ENCODE measurements at places on chromosomes 3 and 15.

- ATAC-seq: no peak
Observed at GRCh38 chr15:95043933-95044313, 812.6 kb downstream of the MCTP2 start.

- ATAC-seq: peak; percentile 53
Observed at GRCh38 chr15:70826634-70827033, 27.3 kb downstream of the LARP6 start.

DNA sequence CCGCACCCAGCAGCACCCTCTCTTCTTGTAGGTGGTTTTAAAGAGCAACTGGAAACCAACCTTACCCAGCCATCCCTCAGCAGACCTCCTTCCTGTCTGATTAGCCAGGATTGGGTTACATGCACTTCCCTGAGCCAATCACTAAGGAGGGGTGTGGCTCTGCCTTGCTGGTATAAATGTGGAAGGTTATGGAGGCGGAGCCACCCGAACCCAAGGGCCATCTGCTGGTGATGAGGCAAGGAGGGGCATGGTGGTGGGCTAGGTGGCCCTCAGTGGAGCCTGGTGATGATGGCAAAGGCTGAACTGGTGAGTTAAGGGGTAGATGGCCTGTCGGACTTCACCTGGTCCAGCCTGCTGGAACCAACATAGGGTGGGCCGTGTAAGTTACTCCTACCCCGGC is 39.8 kb downstream of the CCDC33 start:
- ATAC-seq: peak; percentile 63

- no peak for ATAC-seq
Observed at GRCh38 chr3:9404680-9405079, 7.3 kb downstream of the SETD5 start.

GRCh38 chr15:88603885-88604284 is 17.3 kb upstream of the AEN start:
- 0 out of 3 replicates have a peak, but pooled peaks have one; percentile 24 for ATAC-seq

- no peak for ATAC-seq
Observed at GRCh38 chr15:57859130-57859685, 152.7 kb downstream of the POLR2M start.

DNA sequence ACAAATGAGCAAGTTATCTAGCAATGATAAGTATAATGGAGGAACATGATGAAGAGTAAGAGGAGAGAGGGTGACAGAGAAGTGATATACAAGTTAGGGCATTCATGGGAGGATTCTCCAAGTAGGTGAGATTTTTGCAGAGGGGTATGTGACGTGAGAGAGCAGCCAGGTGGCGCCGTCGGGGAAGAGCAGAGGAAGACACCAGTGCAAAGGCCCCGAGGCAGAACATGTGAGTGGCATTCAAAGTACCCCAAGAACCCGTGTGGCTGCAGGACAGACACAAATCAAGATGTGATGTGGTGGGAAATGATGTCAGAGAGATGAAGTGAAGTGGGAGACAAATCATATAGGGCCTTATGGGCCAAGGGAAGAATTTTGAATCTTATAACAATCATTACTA is 81.8 kb upstream of the GRM7 start:
- no peak for ATAC-seq

DNA sequence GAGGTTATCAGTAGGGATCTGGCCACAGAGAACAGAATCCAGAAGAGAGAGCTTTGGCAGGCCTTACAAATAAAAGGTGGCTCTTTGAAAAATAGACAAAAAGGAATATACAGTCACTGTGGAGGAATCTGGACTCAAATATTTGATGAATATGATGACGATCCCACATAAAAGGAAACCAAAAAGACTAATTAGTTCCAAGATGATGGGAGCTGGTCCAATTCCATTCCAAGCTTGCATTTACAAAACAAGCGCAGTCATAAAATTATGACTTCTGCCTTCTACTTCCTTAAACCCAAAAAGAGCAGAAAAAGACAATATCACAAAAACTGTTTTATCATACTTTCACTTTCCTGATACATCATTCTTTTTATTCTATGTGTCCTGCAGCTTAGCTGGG is 285.8 kb downstream of the DIPK2A start:
- no peak for ATAC-seq

GRCh38 chr3:177652556-177653291 is 455.4 kb upstream of the TBL1XR1 start:
- no peak for ATAC-seq

DNA sequence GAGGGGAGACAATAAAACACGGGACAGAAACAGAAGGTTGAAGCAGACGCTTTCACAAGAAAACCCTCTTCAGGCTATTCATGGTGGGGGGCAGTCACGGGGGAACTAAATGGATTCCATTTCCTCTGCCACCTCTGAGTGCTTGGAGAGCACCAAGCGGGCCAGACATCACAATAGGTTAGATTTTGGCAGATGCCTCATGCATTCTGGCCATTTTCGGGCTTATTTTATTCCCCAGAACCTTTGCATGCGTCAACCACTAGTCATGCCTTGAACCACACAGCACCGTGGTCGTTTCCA is 82.2 kb downstream of the RORA start:
- no peak for ATAC-seq

- peak; percentile 21 for ATAC-seq
Observed at GRCh38 chr15:56817321-56818080, 84.2 kb upstream of the ZNF280D start.

DNA sequence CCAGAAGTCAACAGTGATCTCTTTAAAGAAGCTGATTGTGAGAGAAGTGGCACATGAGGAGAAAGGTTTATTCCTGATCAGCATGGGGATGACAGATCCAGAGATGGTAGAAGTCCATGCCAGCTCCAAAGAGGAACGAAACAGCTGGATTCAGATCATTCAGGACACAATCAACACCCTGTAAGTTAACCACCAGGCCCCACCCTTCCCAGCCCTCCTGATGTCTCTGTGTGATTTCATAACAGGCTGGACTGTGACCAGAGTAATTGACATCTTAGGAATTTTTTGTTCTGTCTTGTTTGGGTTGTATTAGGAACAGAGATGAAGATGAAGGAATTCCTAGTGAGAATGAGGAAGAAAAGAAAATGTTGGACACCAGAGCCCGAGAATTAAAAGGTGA is 67.7 kb downstream of the KLHL25 start:
- ATAC-seq: no peak

GRCh38 chr15:29382862-29383261 is 113.2 kb upstream of the NSMCE3 start:
- no peak for ATAC-seq

GRCh38 chr15:56732135-56732885 is 999 bp downstream of the ZNF280D start:
- peak; percentile 53 for ATAC-seq

DNA sequence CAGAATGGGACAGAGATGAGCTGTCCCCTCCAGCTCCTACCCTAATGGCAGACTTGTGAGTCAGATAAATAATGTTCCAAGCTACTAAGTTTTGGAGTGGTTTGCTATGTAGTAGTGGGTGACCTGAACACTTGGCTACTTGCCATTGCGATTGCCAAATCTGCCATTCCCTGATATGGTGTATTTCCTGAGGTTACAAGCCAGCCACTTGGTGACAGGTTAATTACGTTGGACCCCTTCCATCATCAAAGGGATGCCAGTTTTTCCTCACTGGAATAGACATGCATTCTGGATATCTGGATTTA is 33.6 kb downstream of the MORF4L1 start:
- peak; percentile 8 for ATAC-seq

GRCh38 chr3:181974198-181974597 is 262.5 kb downstream of the SOX2 start:
- ATAC-seq: no peak

GRCh38 chr3:188584162-188584529 is 430.2 kb downstream of the LPP start:
- peak; percentile 74 for ATAC-seq

- ATAC-seq: no peak
Observed at GRCh38 chr3:131688370-131688769, 185.6 kb upstream of the MRPL3 start.

GRCh38 chr3:15298504-15298903 is 33.9 kb downstream of the SH3BP5 start:
- no peak for ATAC-seq

- ATAC-seq: peak; percentile 54
Observed at GRCh38 chr3:10116138-10116460, 624 bp downstream of the BRK1 start.

GRCh38 chr15:58524247-58524646 is 92.5 kb downstream of the LIPC start:
- ATAC-seq: no peak

All from SK-N-SH treated with all-trans-retinoic acid at 6 μM for 48 hours (cell line).